ENCODE measurements at places on chromosomes 1 and 21.

DNA sequence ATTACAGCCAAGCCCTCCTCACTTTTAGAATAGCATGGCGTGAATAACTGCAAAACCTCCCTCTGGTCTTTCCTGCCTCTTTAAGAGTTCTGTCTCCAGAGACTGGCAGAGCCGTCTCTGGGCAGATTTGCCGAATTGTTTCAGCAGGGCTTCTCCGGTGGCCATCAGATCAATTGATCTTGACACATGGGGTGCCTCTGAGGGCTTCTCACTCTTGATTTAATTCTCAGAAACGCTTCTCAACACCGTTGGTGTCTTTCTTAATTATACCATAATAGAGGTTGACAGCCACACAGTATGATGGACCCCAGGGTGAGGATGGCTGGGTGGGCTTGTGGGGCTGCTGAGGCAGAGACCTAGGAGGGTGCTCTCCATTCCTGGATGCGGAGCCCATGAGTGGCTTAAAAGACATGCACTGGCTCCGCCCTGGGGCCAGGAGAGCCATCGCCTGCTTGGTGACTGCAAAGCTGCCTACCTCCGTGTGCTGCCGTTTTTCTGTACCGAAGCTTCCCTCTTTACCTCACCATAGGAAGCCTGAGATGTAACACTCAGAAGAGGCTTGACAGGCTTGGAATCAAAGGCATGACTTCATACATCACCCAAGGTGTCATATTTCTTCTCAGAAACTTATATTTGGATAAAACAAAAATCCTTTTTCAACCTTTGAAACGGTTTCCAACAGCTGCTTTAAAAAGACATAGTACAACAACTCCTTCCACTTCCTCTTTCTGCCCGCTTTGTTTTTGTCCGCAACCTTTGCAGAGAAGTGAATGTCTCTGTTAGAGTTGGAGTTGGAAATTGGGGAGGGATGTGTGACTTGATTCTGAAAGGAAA lies 82.9 kb downstream of the GALNT2 start:
- no peak for DNase-seq

- DNase-seq, result no peak
Observed at GRCh38 chr1:86429122-86429725, 5.3 kb downstream of the CLCA2 start.

DNA sequence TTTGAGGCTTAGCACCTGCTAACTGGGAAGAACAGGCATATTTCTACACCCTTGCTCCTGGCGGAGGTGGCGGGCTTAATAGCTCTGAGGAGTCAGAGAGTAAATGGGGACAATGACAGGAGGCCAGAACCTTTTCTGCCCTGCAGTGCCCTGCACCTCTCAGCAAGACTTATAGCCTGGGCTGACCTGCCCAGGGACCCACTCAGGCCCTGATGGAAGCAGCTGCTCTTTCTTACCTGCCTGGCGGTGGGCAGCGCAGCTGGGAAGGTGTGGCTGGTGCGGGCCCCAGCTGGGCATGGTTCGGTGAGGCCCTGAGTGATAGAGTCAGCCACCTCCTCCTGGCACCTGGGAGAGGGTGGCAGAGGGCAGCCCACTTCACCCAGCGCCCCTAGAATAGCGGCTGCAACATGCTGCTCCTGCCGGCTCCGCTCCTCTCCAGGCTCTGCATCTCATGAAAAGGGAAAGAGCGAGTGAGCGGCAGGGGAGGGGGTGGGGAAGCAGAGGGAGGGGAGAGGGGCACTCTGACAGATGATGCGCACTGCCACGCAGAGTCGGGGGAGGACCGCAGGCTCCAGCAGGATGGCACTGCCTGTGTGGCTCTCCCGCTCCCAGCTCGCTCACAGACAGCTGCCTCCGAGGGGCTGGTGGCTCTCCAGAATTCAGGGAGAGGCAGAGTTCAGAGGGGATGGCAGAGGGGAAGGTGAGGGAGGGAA lies at the start of gene RGS8:
TSS of gene RGS8 (minus strand) at position 472 of the 713 bp plus-strand sequence. CDS start 14,938 bp downstream, outside the sequence.
- no peak for DNase-seq

DNA sequence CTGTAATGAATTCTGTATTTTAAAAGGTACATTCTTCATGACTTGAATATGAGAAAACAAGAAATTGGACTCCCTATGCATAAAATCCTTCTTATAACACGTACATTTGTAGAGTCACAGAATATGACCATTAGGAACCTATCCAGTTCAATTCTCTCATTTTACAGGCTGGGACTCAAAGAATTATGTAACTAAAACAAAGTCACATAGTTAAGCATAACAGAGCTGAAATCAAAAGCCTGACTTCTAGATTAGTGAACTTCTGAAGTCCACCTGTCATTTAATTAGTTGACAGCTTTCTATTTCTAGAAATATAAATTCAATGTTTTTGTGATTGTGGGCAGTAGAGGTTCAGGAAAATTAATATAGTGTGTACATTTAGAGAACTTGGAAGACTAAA lies 20.3 kb upstream of the TTLL7 start:
- no peak for DNase-seq

DNA sequence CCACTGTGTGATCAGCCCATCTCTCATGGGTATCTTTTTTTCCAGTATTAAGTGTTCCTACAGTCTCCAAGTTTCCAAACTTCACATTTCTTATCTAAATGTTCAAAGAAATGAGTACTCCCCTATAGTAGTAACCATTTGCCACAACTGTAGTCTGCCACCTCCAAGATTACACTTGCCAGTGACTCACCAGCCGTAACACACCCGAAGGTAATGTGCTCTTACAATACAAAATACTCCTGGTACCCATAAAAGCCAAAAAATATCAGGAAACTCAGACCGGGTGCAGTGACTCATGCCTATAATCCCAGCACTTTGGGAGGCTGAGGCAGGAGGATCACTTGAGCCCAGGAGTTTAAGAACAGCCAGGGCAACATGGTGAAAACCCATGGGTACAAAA lies 20.5 kb upstream of the ZNF496 start:
- no peak for DNase-seq

DNA sequence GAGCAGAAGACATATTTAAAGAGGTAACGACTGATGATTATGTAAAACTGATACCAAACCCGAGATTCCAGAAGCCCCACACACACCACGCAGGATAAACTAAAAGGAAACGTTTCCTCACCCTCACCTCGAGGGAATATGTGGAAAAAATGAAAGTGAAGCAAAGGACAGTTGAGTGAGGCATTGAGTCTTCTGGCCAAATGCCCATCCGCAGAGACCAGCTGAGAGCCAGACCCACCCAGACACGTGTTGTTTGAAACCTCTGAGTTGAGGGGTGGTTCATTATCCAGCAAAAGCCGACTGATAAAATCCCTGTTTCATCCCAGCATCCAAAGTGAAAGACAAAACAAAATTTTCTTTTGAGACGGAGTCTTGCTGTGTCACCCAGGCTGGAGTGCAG lies 29.6 kb upstream of the PCBP3 start:
- no peak for DNase-seq

GRCh38 chr21:42042651-42043050 lies 28.5 kb upstream of the UMODL1 start:
- DNase-seq, result no peak

DNA sequence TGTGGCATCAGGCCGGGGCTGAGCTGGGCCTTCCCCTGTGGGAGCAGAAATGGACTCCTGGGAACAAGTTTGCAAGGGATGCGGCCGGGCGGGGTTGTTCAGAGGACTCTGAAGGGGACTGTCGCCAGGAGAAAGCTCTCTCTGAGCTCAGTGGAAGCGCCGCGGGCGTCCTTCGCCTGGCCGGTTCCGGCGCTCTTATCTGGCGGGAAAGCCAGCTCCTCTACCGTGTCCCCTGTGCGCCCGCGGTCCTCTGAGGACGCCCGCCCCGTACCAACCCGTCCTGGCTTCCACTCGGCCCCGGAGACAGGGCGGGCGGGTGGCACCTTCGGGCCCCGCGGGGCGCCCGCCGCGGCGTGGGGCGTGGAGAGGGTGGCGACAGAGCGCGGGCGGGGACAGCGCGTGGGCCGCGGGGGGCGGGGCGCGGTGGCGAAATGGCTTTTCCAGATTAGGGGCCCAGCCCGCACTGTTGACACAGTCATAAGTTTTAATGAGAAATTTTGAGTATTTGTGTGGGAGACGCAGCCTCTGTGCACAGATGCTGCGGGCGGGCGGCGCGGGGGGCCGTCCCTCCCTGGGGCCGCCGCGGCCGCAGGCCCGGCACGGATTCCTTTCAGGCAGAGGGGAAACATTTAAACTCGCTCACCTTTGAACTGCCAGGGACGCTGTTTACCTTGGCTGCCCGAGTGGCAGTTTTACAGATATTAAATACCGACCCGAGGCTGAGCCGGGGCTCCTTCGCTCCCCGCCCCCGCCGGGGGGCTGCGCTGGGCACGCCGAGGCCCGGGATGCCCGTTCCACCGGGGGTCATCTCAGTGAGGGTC lies 70.2 kb downstream of the FOXD2 start:
- no peak for DNase-seq

DNA sequence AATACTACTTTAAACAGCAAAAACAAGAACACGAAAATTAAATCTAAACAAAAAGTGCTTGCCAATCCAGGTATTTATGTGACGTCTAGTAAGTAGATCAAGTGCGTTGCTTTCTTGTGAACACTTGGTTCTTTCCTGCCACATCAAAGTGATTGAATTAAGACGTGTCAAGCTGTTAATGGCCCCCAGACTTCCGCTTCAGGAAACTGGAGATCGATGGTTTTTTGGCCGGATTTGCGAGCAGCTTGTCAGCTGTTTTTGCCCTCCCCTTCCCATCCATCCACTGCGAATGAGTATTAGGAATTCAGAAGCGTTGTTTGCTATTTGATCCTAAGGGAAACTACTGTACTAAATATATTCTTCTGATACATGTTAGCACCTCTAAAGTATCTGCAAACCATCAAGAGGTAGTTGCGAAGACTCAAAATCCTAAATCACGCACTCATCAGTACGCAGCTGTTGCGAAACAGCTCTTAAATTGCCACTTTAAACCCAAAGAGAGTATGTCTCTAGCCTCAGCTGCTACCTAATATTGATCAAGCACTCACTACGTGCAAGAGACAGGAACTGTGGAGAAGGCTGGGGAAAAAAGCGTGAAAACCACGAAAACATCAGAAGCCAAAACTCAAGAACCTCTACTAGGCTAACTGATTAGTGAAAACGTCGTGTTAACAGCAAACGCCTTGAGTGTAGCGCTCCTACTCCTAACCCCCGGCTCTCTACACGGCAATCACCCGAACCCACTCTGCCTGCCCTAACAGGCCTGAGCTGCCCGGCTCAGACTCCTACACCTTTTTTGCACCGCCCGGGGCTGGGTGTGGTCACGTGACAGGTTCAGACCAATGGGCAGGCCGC lies 473 bp upstream of the BRDT start:
- DNase-seq, result no peak

DNA sequence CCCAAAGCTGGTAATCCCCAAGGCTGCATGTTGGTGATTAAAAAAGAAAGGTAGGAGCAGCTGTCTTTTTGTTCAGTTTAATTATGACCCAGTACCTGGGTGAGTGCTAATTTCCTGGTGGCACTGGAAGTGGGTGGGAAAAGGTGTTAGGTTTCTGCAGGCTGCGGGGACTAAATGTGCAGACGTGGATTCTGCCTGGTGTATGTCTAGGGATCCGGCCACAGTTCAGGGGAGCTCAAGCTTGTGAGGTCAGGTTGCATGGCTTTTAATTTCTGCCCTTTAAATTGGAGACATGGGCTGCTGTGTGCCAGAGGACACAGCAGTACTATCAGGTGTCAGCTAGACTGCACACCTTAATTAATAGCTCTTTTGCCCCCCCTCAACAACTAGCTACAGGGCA lies 20.3 kb upstream of the TBX19 start:
- DNase-seq, result no peak

- no peak for DNase-seq
Observed at GRCh38 chr1:8889925-8890785, 11.7 kb upstream of the ENO1 start.

- DNase-seq, result no peak
Observed at GRCh38 chr21:46424621-46425020, 34.1 kb upstream of the DIP2A start.

DNA sequence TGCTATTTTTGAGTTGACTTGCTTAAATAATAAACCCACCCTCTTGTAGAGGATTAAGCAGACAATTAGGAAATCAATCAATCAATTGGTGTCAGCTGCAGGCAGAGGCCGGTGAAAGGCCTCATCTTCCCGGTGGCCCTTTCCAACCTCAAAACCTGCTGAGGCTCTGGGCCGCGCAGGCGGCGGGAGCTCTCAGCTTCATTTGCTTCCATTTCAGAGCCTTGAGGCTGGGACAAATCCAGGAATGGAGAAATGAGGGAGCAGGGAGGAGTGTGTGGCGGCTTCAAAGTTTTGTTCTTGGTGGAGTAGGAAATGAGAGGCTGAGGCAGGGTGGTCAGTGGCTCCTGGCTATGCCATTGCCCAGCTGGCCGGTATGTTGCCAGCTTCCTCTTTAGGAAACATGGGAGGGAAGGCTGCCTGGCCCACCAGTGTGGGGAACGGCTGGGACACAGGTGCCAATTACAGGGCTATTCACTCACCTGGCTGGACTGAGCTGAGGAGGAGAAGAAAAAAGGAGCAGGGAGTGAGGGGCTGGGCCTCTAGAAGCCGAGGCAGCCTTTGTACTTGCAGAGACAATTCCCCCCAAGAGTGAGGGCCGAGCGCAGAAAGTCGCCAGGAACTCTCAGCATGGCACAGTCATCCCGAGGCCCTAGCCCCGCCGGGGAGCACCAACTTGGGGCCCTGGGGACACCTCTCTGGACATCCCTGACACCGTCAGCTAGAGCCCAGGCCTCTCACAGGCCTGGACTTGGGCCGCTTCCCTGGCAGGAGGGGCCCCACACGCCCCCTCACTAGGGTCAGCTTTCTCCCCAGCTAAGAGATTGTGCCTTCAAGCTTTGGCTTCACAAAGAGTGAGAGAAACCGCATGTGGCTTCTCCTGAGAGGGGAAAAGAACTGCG lies 4.4 kb downstream of the POU3F1 start:
- DNase-seq, result no peak

- no peak for DNase-seq
Observed at GRCh38 chr1:90778486-90778885, 61.4 kb upstream of the BARHL2 start.

- no peak for DNase-seq
Observed at GRCh38 chr21:18985584-18985983, 582.0 kb upstream of the TMPRSS15 start.

GRCh38 chr1:26283279-26283853 lies 3.5 kb downstream of the SH3BGRL3 start:
- no peak for DNase-seq

- DNase-seq, result no peak
Observed at GRCh38 chr1:195799016-195799415, 809.2 kb downstream of the KCNT2 start.

All from naive thymus-derived CD4-positive, alpha-beta T cell (primary cell).